ENCODE measurements at places on chromosomes 6 and 20.

- no peak overlapping the region for H3K27ac ChIP-seq
- H3K4me3 ChIP-seq: no peak overlapping the region
- no peak for DNase-seq
- no peaks in the 10 kb centered on the region for H3K4me1 ChIP-seq
These were observed 511.9 kb downstream of the KIF16B start for GRCh38 chr20:16061351-16061750.

GRCh38 chr20:45053430-45054351 lies 47.2 kb downstream of the KCNS1 start:
- no peak for DNase-seq
- H3K4me1 ChIP-seq: peaks cover 16% of the 10 kb centered on the region
- no peaks in the 10 kb centered on the region for H3K27me3 ChIP-seq
- H3K27ac ChIP-seq: peak overlapping the region; percentile 48
- peaks cover 5% of the 10 kb centered on the region for H3K36me3 ChIP-seq

GRCh38 chr20:23160536-23161243 lies 74.6 kb upstream of the CD93 start:
- DNase-seq: peak; percentile 23
- H3K27ac ChIP-seq: peak overlapping the region; percentile 13
- H3K27me3 ChIP-seq: no peaks in the 10 kb centered on the region

- DNase-seq: peak; percentile 21
- H3K4me1 ChIP-seq: no peaks in the 10 kb centered on the region
- H3K27me3 ChIP-seq: no peaks in the 10 kb centered on the region
These were observed 115.4 kb downstream of the TENT5A start for GRCh38 chr6:81636930-81637568.
